Stimulated activated CD8-positive, alpha-beta memory T cell treated with anti-CD3 and anti-CD28 coated beads, Interleukin-15, amount 100 ng/mL, for 24 hours (primary cell): ENCODE measurements at places on chromosomes 7 and 10.

GRCh38 chr7:77569514-77570232 is 32.6 kb downstream of the PTPN12 start:
- no peak for DNase-seq

GRCh38 chr7:91142743-91143142 is 121.5 kb upstream of the FZD1 start:
- DNase-seq, result no peak

- no peak for DNase-seq
Observed at GRCh38 chr10:75233444-75234016, 2.2 kb downstream of the COMTD1 start.

GRCh38 chr10:124550293-124551034 is 88.8 kb downstream of the LHPP start:
- no peak for DNase-seq

DNA sequence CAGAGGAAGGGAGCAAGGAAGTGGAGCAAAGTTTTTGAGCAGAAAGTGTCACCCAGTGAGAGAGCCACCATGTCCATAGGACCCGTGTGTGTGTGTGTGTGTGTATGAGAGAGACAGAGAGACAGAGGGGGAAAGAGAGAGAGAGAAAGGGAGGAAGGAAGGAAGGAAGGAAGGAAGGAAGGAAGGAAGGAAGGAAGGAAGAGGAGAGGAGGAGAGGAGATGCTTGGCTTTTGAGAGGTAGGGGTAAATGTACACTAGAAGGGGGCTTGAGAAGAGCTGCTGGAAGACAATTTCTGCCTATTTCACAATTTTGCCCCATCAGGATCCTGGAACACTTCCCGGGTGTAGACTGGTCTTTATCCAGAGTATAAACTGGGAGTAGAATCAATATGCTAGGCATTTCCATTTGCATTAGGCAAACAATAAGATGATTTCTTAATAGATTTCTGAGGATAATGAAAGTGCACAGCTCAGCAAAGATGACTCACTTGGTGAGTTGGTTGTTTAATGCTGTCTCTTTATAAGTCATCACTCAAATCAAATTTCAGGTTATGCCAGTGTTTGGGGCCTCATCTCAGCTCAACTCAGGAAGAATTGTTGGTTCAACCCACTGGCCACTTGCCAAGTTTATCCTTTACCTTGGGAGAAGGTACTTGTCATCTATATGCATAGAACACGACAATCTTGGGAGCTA is 70.0 kb upstream of the FAM13C start:
- DNase-seq, result no peak

DNA sequence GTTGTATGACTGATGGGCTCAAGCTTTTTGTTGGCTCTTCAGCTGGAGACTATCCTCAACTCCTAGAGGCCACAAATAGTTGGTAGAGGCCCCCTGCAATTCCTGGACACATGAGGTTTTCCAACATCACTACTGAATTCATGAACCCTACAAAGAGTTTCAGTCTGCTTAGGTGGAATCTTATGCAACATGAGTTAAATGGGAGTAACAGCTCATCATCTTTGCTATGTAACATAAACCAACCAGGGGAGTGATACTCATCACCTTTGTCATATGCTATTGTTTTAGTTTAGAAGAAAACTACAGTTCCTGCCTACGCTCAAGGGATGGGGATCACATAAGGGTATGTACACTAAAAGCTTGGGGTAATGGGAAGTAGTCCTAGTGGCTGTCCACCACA is 729.4 kb downstream of the SORCS1 start:
- DNase-seq, result no peak

- DNase-seq, result no peak
Observed at GRCh38 chr7:28961972-28962371, 3.8 kb upstream of the TRIL start.

GRCh38 chr10:48765527-48765926 is 80.9 kb downstream of the WDFY4 start:
- no peak for DNase-seq
